Myocyte (in vitro differentiated cells): ENCODE measurements at places on chromosomes 7 and 10. TPM values are rescaled to one million over a fixed set of nuclear protein-coding genes. Genes with fewer than 3 reads are reported as not detected.

The IQCE gene
- 12.1 and 13.6 TPM in 2 replicates for total RNA-seq

- no peak for DNase-seq
Measured at GRCh38 chr10:93715345-93715744, 13.0 kb upstream of the FRA10AC1 start.

The TMEM229A gene
- not detected in 2 replicates for total RNA-seq

- no peak for DNase-seq
Measured at GRCh38 chr7:17988141-17988540, 39.5 kb downstream of the PRPS1L1 start.

DNA sequence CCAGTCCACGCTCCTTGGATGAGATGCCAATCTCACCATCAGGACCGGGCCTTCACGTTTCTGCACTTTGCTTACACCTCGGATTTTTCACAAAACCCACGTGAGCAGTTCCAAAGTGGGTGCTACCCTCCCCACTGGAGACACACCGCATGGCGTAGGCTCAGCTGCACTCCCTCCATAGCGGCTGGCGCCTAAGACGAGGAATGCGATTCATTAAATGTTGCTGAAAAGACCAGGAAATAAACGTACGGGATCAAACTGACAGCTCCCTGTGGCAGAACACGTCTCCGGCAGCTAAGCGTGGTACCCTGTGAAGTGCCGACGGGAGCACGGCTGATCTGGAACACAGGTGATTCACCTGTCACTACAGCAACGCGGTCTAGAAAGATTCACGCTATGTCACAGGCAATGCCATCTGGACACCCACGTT is 209.0 kb downstream of the DIP2C start:
- DNase-seq = no peak

DNA sequence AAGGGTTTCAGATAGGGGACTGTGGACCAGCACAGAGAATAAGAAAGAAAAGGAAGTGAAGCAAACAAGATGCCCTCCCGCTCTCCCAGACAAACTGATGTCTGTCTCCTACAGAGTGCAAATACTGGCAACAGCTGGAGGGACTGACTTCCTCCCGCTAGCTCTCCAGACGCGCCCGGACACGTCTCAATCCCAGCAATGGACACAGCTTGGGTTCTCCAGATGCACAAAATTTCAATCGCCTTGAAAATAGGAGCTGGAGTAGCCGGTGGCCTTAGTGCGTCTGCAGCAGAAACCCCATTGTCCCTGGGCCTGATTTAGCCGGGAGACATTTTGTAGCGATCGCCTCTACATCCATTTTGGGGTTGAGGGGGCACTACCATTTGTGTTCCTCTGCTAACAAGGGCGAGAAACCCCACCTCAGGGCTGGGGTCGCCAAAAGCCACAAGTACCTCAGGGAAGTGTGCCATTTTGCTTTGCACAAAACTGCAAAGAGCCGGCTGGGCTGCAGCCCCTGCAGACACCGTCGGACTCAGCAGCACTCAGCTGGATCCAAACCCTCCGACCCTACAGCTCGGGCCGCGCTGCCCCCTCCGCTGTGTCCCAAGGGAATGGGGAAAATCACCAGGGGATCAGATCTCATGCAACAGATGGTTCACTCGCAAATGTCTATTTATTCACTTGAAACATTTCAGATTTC is 5.9 kb downstream of the CPA2 start:
- DNase-seq = no peak

DNA sequence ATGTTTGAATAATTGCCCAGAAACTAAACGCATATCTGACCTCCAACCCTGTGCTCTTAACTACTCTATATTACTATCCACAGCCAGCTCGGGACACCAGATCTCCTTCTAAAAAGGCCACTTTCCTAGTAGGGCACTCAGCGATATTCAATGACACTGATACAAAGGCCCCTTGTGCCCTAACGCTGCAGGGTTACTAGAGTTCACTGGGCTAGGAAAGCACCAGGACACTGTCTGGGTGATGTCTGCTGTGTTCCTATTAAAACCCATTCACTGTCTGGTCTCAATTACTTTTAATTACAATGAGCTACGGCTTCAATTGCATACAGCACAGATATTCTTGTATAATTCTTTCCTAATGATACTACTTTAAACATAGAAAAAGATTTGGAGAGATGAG is 91.7 kb downstream of the SORCS1 start:
- DNase-seq = no peak

The ACBD7 gene
- total RNA-seq = 0.35 and 0.42 TPM in 2 replicates

The TLX1 gene
- not detected in 2 replicates for total RNA-seq

GRCh38 chr7:97851683-97852082 is 20.5 kb downstream of the ASNS start:
- peak; percentile 54 for DNase-seq

DNA sequence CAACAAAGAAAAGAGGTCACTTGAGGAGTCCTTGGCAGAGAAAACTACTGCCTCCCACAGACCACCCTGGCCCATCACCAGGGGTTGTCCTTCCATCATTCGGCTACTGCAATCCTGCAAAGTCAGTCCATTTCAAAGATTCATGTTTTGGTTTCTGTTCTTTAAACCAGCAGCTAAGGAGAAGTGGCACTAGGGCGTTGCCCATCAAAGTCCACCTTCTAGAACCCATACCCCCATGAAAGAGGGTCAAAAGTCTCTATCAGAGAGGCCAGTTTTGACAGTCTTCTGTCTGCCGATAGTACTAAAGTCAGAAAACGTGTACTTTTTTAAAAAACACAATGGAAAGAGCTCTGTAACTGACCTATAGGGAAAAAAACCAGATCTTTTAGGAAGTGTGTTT is 14.4 kb downstream of the CCDC6 start:
- no peak for DNase-seq
